ENCODE measurements at places on chromosomes 1 and 21.

- DNase-seq, result no peak
These were observed 423.3 kb upstream of the ADGRL2 start for GRCh38 chr1:81377406-81377805.

DNA sequence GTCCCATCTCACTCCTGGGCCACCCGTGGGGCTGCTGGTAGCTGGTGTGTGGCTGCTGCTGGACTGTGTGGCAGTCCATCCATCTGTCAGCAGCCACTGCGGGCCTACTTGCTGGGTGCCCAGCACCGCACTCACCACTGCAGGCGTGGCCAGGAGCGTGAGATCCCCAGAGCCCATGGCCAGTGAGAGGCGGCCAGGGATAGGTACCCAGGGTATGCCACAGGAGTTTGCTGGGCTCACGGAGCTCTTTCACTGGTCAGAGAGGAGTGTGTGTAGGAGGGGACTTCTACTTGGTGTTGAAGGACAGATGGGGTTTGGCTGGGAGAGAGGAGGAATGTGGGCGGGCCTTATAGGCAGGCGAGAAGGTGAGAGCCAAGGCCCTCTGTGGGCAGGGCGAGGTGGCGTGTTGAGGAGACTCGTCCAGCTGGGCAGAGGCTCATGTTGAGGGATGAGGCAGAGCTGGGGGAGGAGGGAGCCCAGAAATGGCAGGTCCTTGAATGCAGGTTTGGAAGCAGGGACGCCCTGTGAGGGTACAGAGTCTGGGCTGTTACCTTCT lies 15.0 kb downstream of the QSOX1 start:
- no peak for DNase-seq

DNA sequence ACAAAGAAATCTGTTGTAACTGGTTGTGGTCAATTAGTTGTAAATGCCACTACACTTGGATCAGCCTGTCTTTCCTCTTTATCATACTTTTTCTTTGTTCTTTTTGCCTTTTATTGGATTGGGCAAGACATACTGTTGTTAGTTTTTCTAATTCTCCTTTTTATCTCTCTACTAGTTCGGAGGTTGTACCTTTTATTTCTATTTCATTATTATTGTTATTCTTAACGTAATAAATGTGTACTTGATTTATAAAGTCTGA lies 59.2 kb downstream of the IVNS1ABP start:
- DNase-seq, result no peak

GRCh38 chr21:44390886-44391285 lies 37.5 kb downstream of the TRPM2 start:
- no peak for DNase-seq

- DNase-seq, result no peak
These were observed 2.7 kb downstream of the AKR7A2 start for GRCh38 chr1:19309123-19309813.

- no peak for DNase-seq
These were observed at the start of gene BTBD19 for GRCh38 chr1:44808063-44808937. BTBD19 (plus strand) TSS chr1:44808523; CDS start chr1:44808821, 298 bp downstream.

- DNase-seq, result no peak
These were observed 28.8 kb upstream of the LPGAT1 start for GRCh38 chr1:211859405-211859804.

DNA sequence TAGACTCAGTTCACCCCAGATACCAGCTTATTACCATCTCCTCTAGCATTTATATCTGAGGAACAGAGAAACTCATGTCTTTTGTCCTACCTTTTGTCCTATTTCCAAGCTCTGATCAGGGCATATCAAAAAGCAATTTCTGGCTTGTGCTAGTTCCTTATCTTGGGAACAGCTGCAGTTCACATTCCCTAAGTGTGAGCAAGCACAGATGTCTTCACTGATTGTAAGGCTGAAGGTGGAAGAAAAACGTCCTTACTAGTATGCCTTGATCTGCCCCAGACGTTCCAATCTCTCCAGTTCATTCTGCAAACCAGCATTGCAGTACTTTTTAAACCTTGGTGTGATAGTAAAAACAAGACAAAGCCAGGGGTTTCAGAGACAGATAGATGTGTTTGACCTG lies 139.8 kb downstream of the NCAM2 start:
- DNase-seq, result no peak

DNA sequence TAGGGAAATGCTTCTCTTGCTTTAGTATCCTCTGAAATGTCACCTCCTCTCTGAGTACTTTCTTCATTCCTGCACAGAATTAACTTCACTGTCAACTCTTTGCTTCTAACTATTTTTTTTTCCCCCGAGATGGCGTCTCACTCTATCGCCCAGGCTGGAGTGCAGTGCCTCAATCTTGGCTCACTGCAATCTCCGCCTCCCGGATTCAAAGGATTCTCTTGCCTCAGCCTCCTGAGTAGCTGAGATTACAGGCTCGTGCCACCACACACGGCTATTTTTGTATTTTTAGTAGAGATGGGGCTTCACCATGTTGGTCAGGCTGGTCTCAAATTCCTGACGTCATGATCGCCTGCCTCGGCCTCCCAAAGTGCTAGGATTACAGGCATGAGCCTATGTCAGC lies 1.4 kb upstream of the PLPP3 start:
- no peak for DNase-seq

GRCh38 chr21:43949499-43950208 lies 62.5 kb upstream of the TRAPPC10 start:
- no peak for DNase-seq

GRCh38 chr1:28447679-28448078 lies 58.2 kb upstream of the RCC1 start:
- DNase-seq, result no peak

Measured in CD4-positive, alpha-beta T cell treated with Interleukin-15 for 4 hours (primary cell).